Retina (tissue), 1 donor: ENCODE measurements at places on chromosomes 7 and 10.

- no peak for DNase-seq
Measured at GRCh38 chr7:120189623-120190022, 83.4 kb upstream of the KCND2 start.

- DNase-seq, result no peak
Measured at GRCh38 chr7:69373171-69374043, 224.9 kb upstream of the AUTS2 start.

DNA sequence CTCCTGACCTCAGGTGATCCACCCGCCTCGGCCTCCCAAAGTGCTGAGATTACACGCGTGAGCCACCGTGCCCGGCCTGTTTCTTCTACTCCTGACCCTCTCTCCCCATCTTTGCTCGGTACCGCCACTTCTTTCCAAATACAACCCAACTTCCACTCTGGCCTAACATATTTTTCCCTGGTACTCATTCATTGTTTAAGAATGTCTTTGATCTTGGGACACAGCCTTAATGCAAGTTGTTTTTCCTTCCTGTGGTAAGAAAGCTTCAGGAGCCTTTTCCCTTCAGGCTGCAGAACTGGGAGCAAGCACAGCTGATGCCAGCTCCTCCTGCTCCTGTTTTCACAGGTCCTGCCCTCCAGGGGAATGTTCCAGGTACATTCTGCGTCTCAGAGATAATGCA, 13.7 kb downstream of the CALML3 start:
- no peak for DNase-seq

- DNase-seq, result no peak
Measured at GRCh38 chr10:48343921-48344598, 37.6 kb downstream of the MAPK8 start.

GRCh38 chr7:135672560-135673359, 10.4 kb downstream of the STMP1 start:
- DNase-seq, result peak; percentile 25

DNA sequence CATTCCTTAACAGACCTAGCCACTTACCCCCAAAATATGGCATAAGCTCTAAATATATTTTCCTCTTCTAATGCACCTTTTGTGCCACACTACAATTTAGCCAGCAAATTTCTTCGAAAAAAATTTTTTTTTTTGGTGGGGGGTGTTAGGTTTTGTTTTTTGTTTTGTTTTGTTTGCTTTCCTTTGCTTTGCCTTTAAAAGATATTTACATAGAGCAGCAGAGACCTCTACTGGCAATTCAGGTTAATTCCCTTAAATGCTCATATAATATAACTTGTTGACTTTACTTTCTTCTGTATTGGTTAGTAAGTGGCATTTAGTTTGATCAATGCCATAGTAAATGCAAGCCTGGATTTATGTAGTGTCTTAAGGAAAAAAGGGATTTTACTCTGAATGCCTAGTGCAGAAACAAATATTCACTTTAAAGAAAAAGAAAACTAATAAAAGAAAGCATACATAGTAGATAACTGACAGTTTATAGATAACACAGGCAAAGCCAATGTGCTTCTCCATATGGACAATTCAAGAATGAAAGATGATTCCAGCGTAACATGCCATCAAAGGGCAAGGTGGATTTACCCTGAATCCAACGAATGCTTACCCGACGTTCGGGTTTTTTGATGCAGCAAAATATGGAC, 1250.6 kb downstream of the GATA3 start:
- DNase-seq, result no peak

DNA sequence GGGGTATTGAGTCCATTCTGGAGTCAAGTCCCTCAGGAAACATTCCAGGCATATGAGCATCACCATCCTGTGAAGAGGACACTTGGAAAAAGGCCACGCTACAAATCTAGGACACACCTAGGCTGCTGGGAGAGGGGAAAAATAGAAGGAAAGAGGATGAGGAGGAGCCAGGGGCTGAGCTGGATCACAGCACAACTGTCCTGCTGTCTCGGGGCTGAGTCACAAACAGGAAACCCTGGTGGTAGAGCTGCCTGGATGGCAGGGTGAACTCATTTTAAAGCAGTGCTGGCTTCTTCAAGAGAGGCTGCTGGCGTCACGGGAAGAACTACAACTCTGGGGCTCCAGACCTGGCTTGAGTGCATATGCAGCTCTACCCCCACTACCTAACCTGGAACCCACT, 151.5 kb downstream of the RNF216 start:
- no peak for DNase-seq
